ENCODE measurements at places on chromosomes 3 and 15.

GRCh38 chr15:44035781-44036699, 159.0 kb downstream of the FRMD5 start:
- no peak for DNase-seq

- DNase-seq: no peak
Measured at GRCh38 chr15:51878446-51879386, 49.3 kb downstream of the TMOD3 start.

DNA sequence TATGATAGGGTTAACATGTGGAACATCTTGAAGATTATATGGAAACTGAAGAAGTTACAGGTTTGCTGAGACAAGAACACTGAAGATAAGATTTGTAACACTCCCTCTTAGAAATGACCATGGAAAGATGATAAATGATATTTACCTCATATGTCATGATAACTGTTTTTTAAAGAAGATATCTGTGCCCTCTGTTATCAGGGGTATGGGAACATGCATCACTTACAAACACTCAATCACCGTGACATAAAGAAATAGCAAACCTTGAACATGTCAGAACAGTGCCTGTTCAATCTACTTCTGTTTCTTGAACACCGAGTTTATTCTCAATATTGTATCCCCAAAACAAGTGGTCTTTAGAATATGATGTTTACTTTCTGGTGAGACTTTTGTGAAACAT, 149.4 kb downstream of the ROBO2 start:
- DNase-seq: no peak

GRCh38 chr3:124669470-124669869, 60.8 kb upstream of the UMPS start:
- DNase-seq: no peak

GRCh38 chr3:187944390-187945179, 199.3 kb upstream of the BCL6 start:
- no peak for DNase-seq
